Activated naive CD4-positive, alpha-beta T cell (primary cell): ENCODE measurements at places on chromosomes 6 and 20.
A peak's percentile ranks its signal among the peaks of the same experiment; 100 is the strongest.

GRCh38 chr6:35264550-35265274 is 5.2 kb downstream of the ZNF76 start:
- no peak for DNase-seq

DNA sequence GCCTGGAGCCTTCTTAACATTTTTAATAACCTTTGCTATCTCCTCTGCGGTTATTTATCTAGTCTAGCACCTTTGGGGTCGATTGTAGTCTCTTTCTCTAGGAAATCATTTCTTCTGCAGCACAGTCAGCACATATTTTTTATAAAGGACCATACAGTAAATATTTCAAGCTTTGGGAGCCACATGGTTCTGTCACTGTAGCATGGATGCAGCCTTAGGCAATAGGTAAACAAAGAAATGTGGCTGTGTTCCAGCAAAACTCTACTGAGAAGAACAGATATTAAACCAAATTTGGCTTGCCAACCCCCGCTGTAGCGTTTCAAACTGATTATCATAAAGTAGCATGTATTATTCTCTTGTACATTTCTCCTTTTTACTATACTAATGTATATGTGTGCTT is 95.7 kb downstream of the SLC23A2 start:
- no peak for DNase-seq

- no peak for DNase-seq
Observed at GRCh38 chr6:63792736-63793464, 157.3 kb downstream of the PHF3 start.

DNA sequence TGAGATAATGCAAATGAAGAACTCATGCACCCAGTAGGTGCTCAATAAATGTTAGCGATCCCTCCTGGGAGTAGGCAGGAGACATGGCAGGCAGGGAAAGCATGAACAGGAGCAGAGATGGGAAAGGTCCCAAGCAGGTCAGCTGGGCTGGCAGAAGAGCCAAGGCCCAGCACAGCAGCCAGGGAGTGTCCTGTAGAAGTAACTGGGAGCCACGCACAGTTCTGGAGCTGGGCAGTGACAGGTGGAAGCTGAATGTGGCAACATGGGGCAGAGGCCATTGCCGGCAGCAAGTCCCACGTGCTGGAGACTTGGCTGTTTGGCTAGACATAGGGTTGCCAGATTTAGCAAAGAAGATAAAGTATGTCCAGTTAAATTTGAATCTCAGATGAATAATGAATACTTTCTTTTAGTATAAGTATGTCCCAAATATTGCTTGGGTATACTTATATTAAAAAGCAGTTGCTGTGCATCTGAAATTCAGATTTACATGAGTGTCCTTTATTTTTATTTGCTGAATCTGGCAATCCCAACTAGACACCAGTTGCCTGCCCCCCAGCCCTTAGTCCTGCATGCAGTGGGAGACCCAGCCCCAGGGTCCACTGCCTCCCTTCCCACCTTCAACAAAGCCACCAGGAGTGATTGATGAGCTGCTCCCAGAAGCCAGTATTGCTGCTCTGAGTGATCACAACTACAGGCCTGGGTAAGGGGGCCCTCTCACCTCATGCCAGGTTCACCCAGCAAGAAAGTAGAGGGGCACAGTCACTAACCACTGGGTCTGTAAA is 3.7 kb upstream of the LPIN3 start:
- no peak for DNase-seq

DNA sequence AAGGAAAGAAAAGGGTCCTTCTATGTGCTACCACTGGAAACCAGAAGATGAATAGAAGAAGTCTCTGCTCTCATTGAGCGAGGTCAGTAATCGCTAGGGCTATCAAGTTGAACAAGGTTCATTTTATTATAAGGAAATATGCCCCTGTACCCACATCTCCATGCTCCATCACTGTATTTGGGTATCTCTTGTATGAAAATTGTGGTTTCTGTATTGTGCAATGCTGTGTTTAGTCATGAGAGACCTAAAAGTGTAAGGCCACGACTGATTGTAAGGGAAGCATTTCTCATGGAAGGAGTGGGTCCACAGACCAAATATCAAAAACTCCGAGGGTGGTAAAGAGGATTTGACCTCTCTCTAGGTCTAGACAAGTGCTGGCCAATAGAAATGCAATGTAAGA is 3.6 kb upstream of the HS3ST5 start:
- DNase-seq = no peak

GRCh38 chr6:21033575-21034026 is 499.3 kb downstream of the CDKAL1 start:
- DNase-seq = no peak

DNA sequence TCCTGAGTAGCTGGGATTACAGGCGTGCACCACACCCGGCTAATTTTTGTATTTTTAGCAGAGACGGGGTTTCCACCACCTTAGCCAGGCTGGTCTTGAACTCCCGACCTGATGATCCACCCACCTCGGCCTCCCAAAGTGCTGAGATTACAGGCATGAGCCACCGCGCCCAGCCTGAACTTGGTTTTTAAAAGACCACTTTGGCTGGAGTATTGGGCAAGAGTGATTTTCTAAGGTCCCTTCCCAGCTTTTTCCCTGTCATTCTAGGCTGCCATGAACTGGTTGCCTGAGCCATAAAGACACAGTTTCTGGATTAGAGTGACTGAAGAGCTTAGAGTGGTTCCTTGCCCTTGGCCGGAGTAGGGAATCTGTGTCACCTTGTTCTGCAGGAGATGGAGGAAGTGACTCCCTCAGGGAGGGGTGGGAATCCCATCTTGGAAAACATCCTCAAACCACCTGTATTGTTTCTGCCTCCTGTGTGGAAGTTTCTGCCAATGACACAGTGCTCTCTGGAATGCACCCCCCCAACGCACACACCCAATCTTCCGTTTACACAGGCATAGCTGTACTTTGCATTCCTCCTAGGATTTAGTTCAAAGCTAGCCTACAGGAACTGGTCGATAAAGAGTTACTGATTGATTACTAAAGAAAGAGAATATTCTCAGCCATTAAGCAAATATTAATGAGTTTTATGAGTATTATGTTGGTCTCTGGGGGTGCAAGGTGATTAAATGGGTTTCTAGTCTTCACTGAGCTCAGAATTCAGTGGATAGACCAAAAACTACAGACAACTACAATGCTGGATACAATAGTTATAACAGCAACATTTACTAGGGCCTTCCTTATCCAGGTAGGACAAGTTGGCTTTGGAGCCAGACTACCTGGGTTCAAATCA is 18.2 kb downstream of the BCL2L1 start:
- DNase-seq = no peak

DNA sequence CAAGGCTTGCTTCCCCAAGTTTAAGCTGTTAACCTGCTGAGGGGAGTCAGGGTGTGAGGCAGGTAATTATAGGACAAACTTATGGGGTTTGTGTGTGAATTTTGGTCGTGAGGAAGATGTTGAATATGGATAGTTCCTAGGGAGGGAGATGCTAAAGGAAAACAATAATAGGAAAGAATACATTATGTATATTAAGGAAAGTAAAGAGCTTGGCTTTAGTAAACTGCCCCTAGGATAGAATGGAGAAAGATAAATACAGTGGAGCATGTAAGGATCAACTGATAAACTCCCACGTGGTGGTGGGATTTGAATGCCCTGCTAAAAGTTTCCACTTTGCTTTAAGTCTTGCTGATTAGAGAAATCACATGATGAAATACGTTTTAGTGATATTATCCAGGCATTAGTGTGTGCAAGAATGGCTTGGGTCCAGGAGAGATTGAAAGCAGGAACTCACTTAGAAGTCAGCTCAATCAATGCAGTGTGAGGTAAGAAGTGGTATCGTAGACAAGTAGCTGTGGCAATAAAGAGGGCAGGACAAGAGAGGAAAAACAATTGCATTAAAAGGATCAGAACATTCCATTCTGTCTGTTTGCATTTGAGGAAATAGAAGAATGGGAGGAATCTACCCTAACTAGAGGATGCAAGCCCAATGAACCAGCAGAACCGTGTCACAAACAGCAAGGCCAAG is 52.5 kb downstream of the RPS12 start:
- DNase-seq = no peak

- peak; percentile 0 for DNase-seq
Observed at GRCh38 chr6:27019651-27020552, 227.6 kb upstream of the PRSS16 start.

DNA sequence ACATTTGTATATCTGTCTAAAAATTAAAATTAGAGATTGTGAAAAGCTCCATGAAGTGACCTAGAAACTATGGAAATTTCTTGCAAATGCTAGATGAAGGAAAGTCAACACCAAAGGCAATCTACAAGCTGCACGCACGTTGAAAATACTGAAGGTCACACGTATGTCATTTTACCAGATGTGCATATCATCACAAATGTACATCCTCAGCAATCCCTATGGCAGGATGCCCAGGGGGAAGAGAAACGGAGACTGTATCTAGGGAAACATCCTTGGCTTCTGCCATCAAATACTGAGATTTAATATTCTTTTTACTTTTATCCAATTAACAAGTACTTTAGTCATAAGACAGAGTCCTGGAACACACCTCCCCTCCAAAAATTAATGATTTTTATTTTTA is 672.0 kb downstream of the RNF144B start:
- DNase-seq = no peak

- no peak for DNase-seq
Observed at GRCh38 chr6:15255909-15256395, 10.1 kb downstream of the JARID2 start.

DNA sequence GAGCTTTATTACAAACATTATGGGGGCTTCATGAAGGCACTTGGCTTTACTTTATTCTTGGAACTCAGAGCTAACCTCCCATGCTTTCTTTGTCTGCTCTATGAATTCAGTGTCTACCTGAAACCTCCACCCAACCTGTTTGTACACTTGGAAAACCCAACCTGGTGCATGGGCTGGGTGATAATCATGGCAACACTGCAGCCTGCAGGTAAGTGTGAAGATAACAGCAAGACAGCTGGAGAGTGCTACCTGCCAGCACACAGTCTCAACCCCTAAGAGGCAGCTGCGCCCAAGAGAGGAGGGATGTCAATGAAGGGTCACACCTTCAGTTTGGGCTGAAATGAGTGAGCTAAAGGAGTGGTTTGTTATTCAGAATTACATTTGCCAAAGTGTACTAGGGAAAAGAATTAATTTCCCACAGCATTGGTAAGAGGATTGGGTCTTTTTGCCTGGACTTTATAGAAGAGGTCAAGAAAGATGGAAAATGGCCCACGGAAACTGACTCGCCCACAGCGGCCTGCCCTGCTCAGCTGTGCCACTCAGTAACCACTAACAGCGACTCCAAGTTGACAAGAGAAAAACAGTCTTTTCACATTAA is 24.4 kb downstream of the FOXQ1 start:
- no peak for DNase-seq

- no peak for DNase-seq
Observed at GRCh38 chr20:17287503-17287902, 60.7 kb downstream of the PCSK2 start.

DNA sequence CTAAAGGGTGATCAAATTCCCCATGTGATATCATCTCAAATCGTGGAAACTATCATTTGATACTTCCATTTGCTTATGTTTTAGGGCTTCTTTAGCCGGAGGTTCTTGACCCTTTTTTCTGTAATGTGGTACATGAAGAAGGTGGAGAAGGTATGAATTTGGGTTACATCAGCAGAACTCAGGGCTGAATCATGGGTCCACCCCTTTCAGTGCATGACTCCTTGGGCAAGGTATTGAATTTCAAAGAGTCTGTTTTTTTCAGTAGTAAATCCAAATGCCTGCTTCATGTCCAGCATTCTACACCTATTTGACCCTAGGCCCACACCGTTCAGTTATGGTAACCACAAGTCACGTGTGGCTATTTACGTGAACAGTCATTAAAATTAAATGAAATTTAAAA is 30.6 kb upstream of the QKI start:
- no peak for DNase-seq

DNA sequence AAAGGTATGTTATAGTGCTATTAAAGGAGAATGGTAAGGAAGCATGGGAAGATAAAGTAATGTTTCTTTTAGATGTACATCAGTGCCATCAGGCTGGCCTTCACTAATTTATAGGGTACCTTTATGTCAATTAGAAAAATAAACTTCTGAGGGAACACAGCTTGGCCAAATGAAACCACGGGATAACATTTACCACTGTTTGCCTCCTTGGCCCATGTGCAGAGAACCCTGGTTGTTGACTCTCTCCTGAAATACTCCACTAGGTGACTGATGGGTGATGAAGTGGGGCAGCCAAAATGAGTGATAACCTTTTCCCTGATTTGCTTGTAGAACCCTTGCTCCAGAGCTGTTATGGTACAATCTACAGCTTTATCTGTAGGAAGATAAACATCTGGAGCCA is 9.5 kb downstream of the TRIM38 start:
- DNase-seq = no peak

- no peak for DNase-seq
Observed at GRCh38 chr6:147829418-147829817, 320.9 kb downstream of the SAMD5 start.

- DNase-seq = no peak
Observed at GRCh38 chr6:37100745-37101144, 69.2 kb upstream of the PIM1 start.
